Left ventricle myocardium superior (tissue), 1 donor: ENCODE measurements at places on chromosomes 1 and 21. TPM values are rescaled to one million over a fixed set of nuclear protein-coding genes. Genes with fewer than 3 reads are reported as not detected.
A peak's percentile ranks its signal among the peaks of the same experiment; 100 is the strongest.

Gene L1TD1
- 0.05 TPM for total RNA-seq

Gene PADI2
- total RNA-seq: 1.1 TPM

Gene FBXO2
- 3.9 TPM for total RNA-seq

DNA sequence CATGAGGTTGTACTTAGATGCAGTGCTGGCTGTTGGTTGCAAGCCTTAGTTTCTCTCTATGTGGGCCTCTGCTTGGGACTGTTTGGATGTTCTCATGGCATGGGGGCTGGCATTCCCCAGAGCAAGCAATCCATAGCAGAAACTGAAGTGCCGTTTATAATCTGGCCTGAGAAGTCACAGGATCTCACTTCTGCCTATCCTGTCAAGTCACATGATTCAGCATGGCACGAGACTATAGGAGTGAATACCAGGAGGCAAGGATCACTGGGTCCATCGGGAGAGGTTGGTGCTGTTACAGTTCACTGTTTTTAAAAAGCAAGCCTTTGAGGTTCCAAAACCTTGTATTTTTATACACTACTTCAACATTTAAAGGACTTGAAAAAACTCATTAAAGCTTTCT is 16.7 kb downstream of the COLGALT2 start:
- no peak for DNase-seq

DNA sequence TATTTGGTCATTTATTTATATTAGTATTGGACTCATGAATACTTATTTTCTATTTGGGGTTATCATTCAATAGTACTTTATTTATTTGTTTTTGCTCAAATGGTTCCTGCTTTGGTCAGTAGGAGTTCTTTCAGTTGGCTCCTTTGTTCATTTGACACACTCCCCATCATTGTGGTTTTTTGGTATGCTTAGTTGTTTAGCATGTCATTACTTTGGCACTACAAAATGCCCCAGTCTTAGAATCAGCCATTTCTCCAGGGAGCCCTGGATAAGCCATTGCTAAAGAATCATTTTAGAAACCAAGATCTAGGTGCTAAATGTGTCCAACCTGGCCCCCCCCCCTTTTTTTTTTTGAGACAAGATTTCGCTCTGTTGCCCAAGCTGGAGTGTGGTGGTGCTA is 61.7 kb upstream of the MRPS6 start:
- no peak for DNase-seq

DNA sequence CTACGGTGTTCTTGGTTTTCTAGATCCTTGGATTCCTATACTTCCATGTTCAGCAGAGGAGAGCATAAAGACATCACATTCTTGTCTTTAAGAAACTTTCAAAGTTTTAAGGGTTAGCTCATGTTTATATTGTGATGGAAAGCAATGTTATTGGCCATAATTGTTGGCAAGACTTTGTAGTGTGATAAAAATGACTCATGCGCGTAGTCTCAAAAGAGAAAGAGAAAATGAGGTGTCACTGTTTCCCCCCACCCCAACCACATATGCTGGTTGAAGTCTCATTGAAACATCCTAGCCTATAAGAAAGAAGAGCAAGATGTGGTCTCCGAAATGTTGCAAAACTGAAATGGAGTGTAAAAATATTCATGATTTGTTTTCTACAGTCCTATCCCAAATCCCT is 348.8 kb downstream of the PTBP2 start:
- DNase-seq: no peak

GRCh38 chr1:154019269-154019668 is 28.7 kb downstream of the RPS27 start:
- no peak for DNase-seq

GRCh38 chr1:24472527-24473251 is 29.9 kb upstream of the RCAN3 start:
- no peak for DNase-seq

GRCh38 chr1:40638097-40639036 is 27.1 kb downstream of the RIMS3 start:
- no peak for DNase-seq

DNA sequence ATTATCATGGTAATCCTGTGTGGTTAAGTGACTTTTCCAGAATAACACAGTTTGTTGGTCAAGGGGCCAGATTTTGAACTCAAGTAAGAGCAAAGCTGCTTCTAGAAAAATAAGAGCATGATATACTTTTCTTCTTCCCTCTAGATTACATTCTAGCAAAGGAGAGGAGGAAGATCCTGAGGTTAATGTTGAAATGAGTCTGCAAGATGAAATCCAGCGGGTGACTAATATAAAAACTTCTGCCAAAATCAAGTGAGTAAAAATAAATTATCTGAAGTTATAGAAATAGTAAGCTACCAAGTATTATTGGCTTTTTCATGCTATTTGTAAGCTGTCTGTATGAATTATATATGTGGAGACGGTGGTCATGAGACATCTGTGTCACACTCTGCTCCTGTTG is 12.8 kb downstream of the WDR3 start:
- DNase-seq: no peak

GRCh38 chr1:221712776-221713431 is 29.0 kb downstream of the DUSP10 start:
- peak; percentile 35 for DNase-seq

- no peak for DNase-seq
These were observed 362.8 kb downstream of the KCNH1 start for GRCh38 chr1:210771131-210771530.

GRCh38 chr1:76989976-76990375 is 122.7 kb downstream of the ST6GALNAC5 start:
- no peak for DNase-seq
